ENCODE measurements at places on chromosomes 11 and 22.
A peak's percentile ranks its signal among the peaks of the same experiment; 100 is the strongest.

DNA sequence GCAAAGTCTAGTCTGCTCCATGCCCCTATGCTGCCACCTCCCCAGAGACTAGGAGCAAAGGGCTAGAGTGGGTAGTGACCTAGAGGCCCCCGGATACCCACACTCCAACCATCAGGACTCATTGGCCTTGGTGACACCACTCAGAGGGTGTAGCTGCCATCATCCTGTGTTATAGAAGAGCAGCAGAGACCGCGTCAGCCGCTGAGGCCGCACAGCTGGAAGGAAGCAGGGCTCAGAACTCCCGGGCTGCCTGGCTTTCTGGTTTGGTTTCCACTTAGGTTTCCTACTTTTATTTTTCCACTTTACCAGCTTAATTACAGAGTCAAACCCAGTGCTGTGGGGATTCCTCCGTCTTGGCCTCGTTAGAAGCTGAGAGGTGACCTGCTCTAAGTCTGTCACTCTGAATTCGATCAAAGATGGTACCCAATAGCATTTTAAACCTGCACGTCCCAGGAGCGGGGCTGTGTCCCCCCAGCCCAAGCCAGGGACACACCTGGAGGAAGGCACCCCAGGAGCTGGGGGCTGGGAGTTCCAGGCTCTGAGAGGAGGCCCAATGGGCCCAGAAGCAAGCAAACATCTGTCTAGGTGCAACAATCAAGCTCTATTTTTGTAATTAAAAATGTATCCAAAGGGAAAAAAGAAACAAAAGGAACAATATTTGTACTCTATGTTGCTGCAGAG, 2.1 kb upstream of the CDKN1C start:
- DNase-seq: no peak

DNA sequence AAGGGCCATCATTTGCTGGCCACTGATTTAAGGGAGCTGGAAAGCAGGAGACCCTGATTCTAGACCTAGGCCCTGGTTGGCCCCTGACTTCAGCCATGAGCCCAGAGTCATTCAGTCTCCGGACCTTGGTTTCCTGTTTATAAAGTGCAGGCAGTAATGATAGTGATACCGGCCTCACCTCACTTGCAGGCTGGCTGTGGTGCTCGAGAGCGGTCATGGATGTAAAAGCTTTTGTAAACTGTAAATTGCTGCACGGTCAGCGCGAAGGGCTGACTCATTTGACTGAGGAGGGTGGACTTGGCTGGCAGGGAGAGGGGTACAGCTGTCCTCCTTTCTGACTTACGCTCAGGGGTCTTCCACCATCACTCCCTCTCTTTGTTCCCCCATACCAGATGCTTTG, 37.4 kb downstream of the FBLN1 start:
- DNase-seq: no peak

DNA sequence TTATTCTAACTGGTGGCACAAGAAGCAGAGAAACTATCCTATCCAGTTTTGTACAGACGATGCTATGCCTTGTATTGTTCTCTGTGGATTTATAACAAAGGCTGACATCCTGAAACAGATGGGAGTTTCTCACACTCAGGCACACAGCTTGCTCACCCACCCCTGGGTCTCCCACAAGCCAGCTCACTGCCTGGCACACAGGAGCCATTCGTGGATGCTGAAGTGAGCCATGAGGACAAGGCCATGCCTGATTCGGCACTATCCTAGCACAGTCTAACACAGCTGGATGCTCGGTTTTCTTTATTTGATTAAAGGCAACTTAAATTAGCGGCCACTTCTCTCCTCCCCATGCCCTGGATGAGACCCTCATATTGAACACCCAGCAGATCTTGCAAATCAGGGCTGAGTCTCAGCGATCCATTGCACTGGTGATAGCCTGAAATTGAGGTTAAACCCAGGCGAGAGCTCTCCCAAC, 25.7 kb upstream of the TMPRSS4 start:
- no peak for DNase-seq

GRCh38 chr11:27688076-27688475, 12.2 kb downstream of the BDNF start:
- DNase-seq: no peak

DNA sequence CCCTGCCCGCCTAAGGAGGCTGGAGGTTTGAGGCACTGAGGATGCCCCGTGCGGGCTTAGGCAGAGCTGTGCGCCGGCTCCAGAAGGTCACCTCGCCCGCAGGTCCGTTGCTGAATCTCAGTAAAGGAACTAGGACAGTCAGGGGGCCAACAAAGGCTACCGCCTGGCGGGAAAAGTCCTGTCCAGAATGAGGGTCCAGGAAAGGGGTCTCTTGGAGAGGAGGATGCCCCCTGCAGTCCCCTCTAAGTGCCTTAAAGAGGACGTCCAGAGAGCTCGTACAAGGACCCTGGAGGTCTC, 548 bp downstream of the PVALB start:
- DNase-seq: no peak

DNA sequence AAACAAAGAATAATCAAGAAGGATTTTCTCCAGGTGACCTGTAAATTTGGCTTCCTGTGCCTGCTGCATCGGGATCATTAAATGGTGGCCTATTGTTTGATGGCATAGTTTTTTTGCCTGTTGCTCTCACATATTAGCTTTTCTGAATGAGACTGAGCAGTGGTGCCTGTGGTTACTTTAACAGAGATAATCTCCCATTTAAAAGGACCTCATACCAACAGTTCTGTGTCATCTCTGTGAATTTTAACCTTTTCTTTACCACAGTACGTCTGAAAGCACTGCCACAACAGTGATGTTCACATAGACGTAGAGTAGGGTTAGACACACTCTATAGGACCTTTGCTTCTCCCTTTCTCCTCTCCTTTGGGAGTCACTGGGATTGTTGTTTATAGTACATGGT, 22.9 kb upstream of the RCE1 start:
- DNase-seq: no peak

DNA sequence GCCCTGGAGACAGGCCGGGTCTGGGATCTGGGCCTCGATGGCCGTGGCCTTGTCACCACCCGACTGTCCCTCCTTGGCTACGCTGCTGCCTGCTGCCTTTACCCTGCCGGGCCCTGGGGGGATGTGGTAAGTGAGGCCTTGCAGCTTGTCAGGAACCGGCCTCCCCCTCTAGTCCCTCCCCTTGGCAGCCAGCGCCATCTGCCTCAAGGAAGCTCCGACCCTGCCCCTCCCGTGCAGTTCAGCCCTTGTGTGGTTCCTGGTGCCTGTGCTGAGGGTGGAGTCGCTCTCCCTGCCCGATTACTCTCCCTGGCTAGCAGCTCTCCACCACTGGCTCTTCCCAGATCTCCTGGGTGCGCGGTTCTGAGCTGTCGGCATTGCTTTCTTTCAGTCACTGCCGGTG, 33.7 kb downstream of the CTTN start:
- DNase-seq: no peak

GRCh38 chr11:125222494-125222893, 57.9 kb downstream of the PKNOX2 start:
- no peak for DNase-seq

- DNase-seq: no peak
Observed at GRCh38 chr22:47090591-47091245, 328.3 kb downstream of the TBC1D22A start.

- DNase-seq: no peak
Observed at GRCh38 chr11:128830290-128831173, 36.6 kb downstream of the KCNJ1 start.

- DNase-seq: no peak
Observed at GRCh38 chr22:44364751-44365130, 52.0 kb upstream of the SHISAL1 start.

DNA sequence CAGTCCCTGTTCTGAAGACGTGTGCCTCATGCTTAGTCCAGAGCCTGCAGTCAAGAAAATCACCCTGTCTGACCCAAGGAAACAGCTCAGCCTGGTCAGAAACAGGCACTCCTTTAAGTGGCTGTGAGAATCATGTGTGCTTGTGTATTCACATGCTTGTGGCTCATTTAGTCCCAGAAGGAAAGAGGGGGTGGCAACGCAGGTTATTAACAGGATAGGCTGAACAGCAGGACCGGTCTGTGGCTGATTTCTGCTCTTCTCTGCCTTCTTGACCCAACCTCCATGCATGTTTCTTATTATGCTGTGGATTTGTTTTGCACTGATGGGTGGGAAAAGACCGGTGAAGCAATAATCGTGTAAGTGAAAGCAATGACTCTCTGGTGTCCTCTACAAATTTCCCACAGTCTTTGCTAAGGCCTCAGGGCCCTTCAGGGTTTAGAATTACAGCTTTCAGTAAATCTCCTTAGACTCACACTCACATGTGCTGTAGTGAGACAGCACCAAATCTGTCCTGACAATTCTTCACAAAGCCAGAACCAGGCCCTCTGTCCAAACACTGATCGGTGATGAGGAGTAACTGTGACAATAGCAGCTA, 288.1 kb downstream of the ETS1 start:
- no peak for DNase-seq

- no peak for DNase-seq
Observed at GRCh38 chr11:2577031-2577990, 122.5 kb downstream of the KCNQ1OT1 start.

- DNase-seq: no peak
Observed at GRCh38 chr11:79439410-79439885, 1.4 kb downstream of the TENM4 start.

DNA sequence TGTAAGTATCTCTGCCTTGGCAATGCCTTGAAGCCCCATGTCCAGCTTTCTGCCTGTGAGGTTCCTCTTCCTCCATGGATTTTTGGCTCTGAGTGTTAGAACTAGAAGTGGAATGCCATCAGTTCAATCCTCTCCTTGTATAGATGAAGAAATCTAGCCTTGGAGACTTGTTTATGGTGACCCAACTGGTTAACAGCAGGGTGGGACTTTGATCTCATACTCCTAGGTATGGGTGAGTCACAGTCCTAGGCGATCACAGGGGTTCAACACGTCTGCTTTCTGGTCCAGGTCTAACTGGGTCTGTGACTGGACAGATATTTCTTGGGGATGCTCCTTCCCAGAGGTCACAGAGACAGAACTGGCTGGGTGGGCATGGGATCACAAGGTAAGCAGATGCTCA, 9.2 kb upstream of the MTFP1 start:
- no peak for DNase-seq

- DNase-seq: no peak
Observed at GRCh38 chr11:10573028-10573427, 4.6 kb upstream of the LYVE1 start.

DNA sequence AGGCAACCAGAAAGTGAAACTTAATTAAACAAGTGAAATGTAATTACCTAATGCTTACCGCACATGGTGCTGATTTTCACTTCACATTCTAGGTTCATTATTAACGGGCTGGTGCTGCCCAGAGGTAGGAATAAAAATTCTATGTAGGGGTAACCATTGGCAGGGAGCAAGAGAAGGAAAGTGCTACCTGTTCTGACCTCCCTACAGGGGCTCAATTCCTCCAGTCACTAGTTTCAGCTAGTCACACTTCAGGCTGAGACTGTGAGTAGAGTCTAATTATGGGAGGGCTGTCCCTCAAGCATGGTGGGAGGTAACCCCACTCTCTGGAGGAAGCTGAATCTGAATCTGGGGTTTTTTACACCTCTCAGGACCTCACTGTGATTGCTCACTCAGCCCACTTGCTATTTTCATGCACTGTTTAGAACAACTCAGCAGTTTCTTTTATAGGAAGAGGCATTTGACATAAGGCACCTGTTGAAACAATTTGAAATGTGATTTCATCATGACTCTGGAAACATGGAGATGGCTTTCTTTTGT, 75.4 kb downstream of the MAML2 start:
- DNase-seq: peak; percentile 61

GRCh38 chr11:60357771-60358170, 20.6 kb upstream of the MS4A7 start:
- peak; percentile 39 for DNase-seq

DNA sequence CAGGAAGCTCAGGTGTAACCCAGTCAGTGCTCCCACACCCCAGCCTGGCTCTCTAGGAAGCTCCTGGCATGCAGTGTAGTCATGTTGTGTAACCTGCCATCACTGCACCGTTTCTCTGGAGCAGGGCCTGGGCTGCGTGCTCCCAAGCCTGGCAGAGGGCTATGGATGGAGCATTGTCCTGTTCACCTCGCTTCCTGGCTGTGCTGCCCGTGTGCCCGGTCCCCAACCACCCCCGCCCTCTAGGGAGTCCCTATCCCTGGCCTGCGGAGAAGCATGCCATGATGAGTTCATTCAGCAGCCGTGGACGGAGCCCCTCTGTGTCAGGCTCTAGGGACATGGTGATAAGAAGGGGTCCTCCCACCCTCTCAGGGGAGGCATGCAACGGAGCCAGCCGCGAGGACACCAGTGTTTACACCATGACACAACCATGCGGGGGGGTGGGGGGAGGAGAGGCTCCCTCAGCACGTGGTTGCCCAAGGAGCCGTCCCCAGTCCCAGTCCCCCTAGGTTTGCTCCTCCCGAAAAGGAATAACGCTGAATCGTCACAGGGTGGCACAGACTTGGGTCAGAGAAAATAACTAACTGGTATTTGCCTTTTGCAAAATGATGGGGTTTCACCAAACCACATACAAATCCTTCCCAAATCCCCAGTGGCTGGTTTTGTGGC, 73.1 kb downstream of the FBLN1 start:
- no peak for DNase-seq

DNA sequence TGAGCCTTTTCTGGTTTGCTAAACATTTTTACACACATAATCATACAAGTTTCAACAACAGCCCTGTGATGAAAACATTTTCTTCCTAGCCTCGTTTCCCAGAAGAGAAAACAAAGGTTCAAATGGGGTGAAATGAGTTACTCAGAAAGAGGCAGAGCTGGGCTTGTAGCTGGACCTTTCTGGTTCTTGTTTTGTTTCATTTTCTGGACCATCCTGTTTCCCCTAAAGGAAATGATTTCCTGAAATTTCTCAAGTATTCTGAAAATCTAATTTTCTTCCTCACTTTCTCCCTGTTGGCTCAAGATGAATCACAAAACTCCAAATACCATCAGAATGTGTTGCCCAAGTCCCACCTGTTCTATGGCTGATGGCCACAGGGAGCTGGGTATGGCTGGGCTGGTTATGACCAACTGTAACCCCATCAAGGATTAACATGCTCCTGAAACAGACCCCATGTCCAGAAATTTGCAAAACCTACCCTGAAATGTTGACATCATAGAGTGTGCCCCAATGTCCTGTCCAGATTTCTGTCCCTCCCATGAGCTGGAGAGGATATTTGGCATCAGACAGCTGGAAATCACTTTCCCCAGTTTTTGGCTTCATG, 6.7 kb upstream of the APOL4 start:
- no peak for DNase-seq

- DNase-seq: no peak
Observed at GRCh38 chr11:19803506-19803998, 90.9 kb downstream of the NAV2 start.

- no peak for DNase-seq
Observed at GRCh38 chr11:67320011-67320410, 16.7 kb downstream of the SSH3 start.

GRCh38 chr11:61023086-61023965, 51.8 kb downstream of the CD6 start:
- DNase-seq: no peak

- DNase-seq: no peak
Observed at GRCh38 chr11:120186456-120186773, 24.4 kb upstream of the OAF start.

DNA sequence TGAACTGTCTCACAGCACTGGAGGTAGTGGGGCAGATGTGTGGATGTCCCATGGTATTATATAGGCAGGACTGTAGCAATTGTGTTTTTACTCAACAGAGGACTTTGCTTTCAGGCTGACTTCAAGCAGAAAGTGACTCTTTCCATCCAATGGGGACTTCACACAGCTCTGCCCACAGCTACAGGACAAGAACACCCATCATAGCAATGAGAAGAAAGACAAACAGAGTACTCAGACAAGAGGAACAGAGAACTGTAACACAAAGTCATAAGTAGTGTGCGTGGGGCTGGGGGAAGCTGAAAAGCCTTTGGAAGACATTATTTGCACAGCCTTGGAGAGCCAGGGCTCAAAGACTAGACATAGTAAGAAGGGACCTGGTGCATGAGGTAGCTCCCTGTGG, 70.3 kb downstream of the CCDC81 start:
- DNase-seq: no peak
